ENCODE measurements at places on chromosomes 11 and 22.

- no peak for ATAC-seq
Measured at GRCh38 chr11:129056916-129057315, 114.2 kb upstream of the TP53AIP1 start.

GRCh38 chr22:41975299-41976069, 6.2 kb downstream of the SEPTIN3 start:
- ATAC-seq = no peak

- no peak for ATAC-seq
Measured at GRCh38 chr11:45610627-45611026, 54.8 kb downstream of the CHST1 start.

DNA sequence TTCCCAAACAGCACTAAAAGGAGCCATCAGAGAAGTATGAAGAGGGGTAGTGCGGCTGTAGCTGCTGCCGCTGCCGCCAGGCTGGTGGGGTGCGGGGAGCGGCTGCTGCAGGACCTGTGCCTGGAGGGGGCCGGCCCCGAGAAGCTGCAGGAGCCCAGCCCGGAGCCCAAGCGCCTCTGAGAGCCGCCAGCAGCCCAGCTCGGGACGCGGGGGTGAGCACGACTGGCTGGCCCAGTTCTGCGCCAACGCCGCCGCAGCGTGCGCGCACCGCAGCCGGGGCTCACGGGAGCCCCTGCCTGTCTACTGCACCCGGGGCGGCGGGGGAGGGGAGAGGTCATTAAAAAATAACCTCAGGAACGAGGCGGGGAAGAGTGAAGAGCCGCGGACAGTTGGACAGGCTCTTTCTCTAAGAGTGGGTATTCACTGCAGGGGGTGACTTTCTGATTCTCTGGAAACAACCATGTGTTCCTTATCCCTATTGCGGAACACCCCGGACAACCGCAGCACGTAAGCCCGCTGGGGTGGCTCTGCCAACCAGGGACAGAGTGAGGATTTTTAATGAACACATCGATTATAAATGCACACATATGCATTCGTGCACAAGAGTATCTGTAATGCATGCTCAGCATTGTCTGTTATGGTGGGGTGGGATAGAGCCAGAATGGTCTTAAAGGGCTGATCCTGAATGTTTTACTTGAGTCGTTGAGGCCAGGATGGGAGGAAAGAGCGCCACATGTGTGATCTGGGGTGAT, 453 bp downstream of the GAS2 start:
- ATAC-seq = no peak

DNA sequence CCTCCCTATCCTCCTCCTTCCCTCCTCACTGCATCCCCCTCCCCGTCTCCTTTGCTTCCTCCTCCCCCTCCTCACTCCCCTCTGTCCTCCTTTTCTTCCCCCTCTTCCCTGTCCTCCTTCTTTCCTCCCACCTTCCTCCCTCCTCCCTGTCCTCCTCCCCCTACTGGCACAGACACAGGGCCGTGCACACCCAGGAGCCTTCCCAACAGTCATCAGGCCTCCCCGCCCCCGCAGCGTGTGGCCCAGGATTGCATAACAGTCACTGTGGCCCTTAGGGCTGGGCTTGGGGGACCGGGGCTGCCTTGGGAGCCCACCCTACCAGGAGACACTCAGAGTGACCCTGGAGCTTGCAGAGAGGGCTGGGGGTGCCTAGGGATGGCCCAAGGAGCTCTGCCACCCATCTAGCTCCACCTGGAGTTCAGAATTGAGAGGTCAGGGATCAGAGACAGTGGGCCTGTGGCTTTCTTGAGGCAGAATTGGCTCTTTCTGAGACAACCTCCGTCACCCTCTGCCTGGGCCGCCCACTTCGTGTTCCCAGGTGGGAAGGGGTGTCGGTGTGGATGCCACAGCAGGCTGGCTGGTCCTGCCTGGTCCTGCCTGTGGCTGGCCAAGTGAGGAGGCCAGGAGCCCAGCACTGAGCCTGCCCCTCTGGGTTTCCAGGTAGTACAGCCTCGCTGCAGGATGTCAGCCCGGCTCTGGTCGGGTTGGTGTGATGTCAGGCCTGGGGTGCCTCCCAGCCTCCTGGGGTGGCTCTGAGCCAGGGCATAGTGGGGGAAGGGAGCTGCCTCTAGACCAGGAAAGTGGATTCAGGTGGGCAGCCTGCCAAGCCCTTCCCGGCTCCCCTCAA, 1.6 kb downstream of the SPI1 start:
- ATAC-seq = peak; percentile 66

GRCh38 chr11:73085189-73085875, 56.8 kb downstream of the FCHSD2 start:
- ATAC-seq = no peak

- ATAC-seq = no peak
Measured at GRCh38 chr11:107041088-107041444, 22.8 kb upstream of the GUCY1A2 start.

DNA sequence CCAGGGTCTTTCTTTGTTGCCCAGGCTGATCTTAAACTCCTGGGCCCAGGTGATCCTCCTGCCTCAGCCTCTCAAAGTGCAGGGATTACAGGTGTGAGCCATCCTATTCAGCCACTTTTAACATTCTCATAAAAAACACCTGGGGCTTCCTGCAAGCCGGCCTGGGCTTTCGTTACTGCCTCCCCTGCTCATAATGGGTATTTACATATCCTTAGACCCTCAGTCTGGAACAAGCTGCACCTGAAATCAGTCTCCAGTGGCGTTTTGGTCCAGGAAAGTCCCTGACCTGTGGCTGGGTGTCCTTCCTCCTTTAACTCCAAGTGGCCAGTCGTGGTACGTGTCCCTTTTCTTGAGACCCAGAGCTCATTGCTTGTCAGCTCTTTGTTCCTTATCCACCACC, 320.7 kb downstream of the TMEM135 start:
- no peak for ATAC-seq

GRCh38 chr22:41682033-41682807, 6.4 kb downstream of the SNU13 start:
- ATAC-seq = peak; percentile 98
